ENCODE measurements at places on chromosomes 16 and 17. TPM values are rescaled to one million over a fixed set of nuclear protein-coding genes. Genes with fewer than 3 reads are reported as not detected.

The FNDC8 gene
- not detected for polyA plus RNA-seq

The TSPAN10 gene
- polyA plus RNA-seq = 0.83 TPM

The UNC45B gene
- 0.06 TPM for polyA plus RNA-seq

The CHST5 gene
- polyA plus RNA-seq = 0.23 TPM

The MYL11 gene
- 1.4 TPM for polyA plus RNA-seq

The FSCN2 gene
- polyA plus RNA-seq = 0.18 TPM

The SENP3 gene
- 129 TPM for polyA plus RNA-seq

The CPPED1 gene
- 4.5 TPM for polyA plus RNA-seq

The OMG gene
- polyA plus RNA-seq = not detected

The CNGB1 gene
- not detected for polyA plus RNA-seq

The GLTPD2 gene
- polyA plus RNA-seq = not detected

The GLIS2 gene
- 7.6 TPM for polyA plus RNA-seq

The KRTAP3-2 gene
- not detected for polyA plus RNA-seq
